ENCODE measurements at places on chromosomes 5 and 9. TPM values are rescaled to one million over a fixed set of nuclear protein-coding genes. Genes with fewer than 3 reads are reported as not detected.

DNA sequence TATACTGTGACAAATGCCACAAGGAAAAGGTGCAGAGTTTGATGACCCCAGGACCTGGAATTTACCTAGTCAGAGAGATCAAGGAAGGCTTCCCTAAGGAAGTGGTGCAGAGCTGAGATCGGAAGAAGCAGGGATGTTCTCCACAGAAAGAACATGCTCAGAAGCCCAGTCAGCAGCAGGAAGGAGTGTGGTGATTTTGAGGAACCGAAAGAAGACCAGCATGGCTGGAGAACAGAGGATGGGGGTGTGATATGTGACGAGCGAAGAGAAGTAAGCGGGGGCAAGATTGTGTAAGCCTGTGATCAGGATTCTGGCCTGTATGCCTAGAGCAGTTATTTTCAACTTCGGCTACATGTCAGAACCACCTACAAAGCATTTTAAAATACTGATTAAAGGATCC, 18.7 kb upstream of the PIK3R1 start:
- H3K27ac ChIP-seq = no peak overlapping the region
- DNase-seq = no peak
- H3K4me1 ChIP-seq = no peaks in the 10 kb centered on the region
- no peaks in the 10 kb centered on the region for H3K27me3 ChIP-seq
- no peak overlapping the region for H3K4me3 ChIP-seq

GRCh38 chr9:113604393-113604792, 140.9 kb downstream of the RGS3 start:
- no peaks in the 10 kb centered on the region for H3K27me3 ChIP-seq
- DNase-seq = no peak
- no peak overlapping the region for H3K4me3 ChIP-seq
- peaks cover 15% of the 10 kb centered on the region for H3K4me1 ChIP-seq
- no peak overlapping the region for H3K27ac ChIP-seq

DNA sequence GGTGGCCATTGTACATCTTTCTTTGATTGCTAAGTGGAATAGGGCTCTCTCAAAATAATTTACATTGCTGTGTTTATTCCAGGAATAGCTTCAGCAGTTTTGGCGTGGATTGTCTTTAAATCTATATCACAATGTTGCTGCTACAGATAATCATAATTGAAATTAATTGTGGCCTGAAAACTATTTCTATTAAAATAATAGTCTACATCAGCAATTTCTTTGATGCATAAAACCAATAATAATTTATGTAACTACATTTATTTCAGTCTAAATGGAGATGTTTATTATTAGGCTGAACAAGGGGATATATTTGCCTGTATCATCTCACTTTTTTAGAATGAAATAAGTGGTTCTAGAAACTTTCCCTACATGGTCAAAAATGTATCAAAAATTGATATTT, 456.0 kb upstream of the CTNND2 start:
- no peak overlapping the region for H3K27ac ChIP-seq
- no peaks in the 10 kb centered on the region for H3K27me3 ChIP-seq
- DNase-seq = no peak
- no peaks in the 10 kb centered on the region for H3K4me1 ChIP-seq

- DNase-seq = no peak
- H3K27me3 ChIP-seq = no peaks in the 10 kb centered on the region
- no peak overlapping the region for H3K27ac ChIP-seq
Measured at GRCh38 chr9:37432020-37432419, 9.5 kb downstream of the GRHPR start.

GRCh38 chr9:6460189-6460768, 47.3 kb downstream of the UHRF2 start:
- H3K27ac ChIP-seq = no peak overlapping the region
- DNase-seq = no peak
- H3K27me3 ChIP-seq = no peaks in the 10 kb centered on the region
- no peak overlapping the region for H3K4me3 ChIP-seq
- H3K36me3 ChIP-seq = peaks cover 49% of the 10 kb centered on the region
- H3K4me1 ChIP-seq = peaks cover 30% of the 10 kb centered on the region

DNA sequence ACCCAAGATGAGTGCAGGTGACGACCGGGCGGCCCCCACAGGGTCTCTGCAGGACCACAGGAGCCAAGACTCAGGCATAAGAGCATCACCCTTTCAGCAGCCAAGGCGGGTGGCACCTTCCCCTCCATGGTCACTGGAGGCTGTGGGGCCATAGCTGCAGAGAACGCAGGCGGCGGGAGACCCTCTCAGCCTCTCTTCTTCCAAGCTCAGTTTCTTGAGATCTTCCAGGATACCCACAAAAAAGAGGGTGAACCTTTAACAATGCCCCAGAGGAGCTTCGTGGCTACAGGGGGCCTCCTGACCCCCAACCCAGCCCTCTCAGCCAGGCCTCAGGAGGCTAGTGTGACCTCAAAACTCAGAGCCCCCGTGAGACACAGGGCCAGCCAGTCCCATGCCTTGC, 5.8 kb upstream of the TBC1D9B start:
- peaks cover 2% of the 10 kb centered on the region for H3K27me3 ChIP-seq
- H3K4me1 ChIP-seq = peaks cover 3% of the 10 kb centered on the region
- H3K4me3 ChIP-seq = no peak overlapping the region
- no peak for DNase-seq

- no peak overlapping the region for H3K27ac ChIP-seq
- H3K36me3 ChIP-seq = peaks cover 30% of the 10 kb centered on the region
- peaks cover 18% of the 10 kb centered on the region for H3K4me1 ChIP-seq
- no peaks in the 10 kb centered on the region for H3K27me3 ChIP-seq
Measured at GRCh38 chr9:99931155-99931840, 24.8 kb downstream of the STX17 start.

- no peaks in the 10 kb centered on the region for H3K4me1 ChIP-seq
- no peak overlapping the region for H3K27ac ChIP-seq
- no peaks in the 10 kb centered on the region for H3K36me3 ChIP-seq
- peaks cover 22% of the 10 kb centered on the region for H3K27me3 ChIP-seq
- no peak for DNase-seq
Measured at GRCh38 chr5:1983401-1983800, 100.7 kb upstream of the IRX4 start.

- no peak overlapping the region for H3K27ac ChIP-seq
- no peak overlapping the region for H3K4me3 ChIP-seq
- DNase-seq = no peak
Measured at GRCh38 chr5:113617191-113617796, 103.8 kb downstream of the YTHDC2 start.

DNA sequence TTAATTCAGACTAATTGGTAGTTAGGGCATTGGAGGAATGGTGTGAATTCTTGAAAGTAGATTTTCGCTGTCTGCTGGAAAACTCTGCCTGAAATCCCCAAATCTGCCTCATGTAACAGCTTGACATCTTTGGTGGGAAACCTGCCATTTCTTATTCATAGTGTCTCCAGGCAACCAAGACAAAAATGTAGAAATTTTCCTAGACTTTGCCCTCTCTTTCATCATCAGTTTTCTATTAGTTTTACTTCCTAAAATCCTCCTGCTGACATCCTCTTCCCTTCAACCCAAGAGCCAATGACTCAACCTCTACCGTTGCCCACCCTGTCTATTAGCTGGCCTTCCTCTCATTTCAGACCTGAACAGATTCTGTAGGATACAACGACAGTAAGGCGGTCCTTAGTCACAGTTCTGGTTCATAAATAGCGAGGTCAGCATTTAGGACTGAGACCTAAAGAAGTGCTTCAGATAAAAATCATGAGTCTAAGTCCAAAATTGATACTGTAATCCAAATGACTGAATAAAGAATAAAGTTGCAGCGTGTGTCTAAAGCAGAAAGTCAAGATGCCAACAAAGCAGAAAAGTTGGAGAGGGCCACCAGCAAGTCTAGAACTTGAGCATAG, 133.9 kb downstream of the MUSK start:
- H3K4me3 ChIP-seq = no peak overlapping the region
- no peaks in the 10 kb centered on the region for H3K27me3 ChIP-seq
- no peaks in the 10 kb centered on the region for H3K36me3 ChIP-seq
- no peak overlapping the region for H3K27ac ChIP-seq
- no peak for DNase-seq
- no peaks in the 10 kb centered on the region for H3K4me1 ChIP-seq

DNA sequence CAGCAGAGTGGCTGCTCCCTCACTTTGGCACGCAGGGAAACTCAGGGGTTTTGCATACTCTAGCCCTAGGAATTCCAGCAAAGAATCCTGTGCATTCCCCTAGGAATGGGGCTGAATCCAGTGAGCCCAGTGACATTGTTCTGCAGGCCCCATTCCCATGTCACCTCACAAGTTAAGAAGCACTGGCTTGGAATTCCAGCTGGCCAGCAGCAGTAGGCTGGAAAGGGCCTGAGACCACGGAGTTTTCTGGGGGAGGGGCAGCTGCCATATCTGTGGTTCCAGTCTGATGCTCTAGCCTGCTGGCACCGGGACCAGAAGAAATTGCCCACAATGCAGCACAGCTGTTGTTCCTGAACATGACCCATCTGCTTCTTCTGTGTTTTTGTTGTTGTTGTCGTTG, 217.6 kb upstream of the DMRTA1 start:
- no peak for DNase-seq
- no peaks in the 10 kb centered on the region for H3K36me3 ChIP-seq
- peaks cover 26% of the 10 kb centered on the region for H3K27me3 ChIP-seq
- H3K4me3 ChIP-seq = no peak overlapping the region

DNA sequence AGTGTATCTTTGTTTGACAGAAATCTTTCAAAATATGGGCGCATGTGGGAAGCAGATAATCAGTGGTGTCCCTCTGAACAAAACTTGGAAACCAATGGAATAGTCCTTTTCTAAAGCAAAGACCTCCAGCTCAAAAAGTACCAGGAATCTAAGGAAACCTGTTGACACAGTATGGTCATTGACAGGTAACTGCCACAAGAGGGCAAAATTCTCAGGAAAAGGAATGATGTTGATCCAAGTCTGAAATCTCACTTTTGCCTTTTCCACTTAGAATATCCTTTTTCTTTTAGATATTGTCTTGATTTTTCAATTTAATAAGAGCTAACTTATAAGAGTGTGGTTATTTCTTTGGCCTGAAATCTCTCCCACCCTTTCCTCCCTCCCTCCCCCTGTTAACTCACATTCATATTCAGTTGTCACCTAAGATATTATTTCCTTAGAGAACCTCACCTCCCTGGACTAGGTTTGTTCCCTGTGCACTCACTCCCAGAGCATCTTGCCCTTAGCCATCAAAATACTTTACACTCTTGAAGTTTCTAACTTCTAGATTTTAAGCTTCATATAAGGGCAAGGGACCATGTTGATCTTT, 59.0 kb upstream of the BARX1 start:
- H3K27ac ChIP-seq = no peak overlapping the region
- H3K36me3 ChIP-seq = no peaks in the 10 kb centered on the region
- peaks cover 18% of the 10 kb centered on the region for H3K4me1 ChIP-seq
- H3K27me3 ChIP-seq = no peaks in the 10 kb centered on the region
- H3K4me3 ChIP-seq = no peak overlapping the region

DNA sequence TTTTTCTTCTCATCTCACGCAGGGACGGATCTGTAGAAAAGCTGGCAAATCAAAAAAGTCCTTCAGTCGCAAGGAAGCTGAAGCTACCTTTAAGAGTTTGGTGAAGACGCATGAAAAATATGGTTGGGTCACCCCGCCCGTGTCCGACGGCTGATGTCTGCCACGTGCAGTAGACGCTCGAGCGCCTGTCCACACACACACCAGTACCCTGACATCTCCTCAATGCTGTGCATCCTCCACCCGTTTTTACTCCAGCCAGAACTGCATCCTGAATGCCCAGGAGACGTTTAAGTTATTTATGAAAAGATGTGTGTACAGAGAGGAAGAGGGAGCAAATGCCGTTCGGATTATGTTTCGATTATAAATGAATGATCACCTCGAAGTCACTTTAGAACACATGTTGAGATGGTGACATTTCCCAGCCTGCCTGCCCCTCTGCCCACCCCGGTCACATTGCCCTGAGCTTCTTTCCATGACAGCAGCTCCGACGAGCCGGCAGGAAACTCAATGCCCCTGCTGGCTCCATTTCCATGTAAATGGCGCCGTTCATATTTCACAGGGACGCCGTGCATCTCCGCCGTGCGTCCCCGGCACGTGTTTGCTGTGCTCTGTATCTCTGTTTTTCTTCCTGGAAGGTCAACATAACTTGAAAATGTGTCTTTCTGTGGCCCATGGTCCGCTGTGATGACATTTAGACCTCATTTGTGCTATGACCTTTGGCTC, 42.7 kb downstream of the UBE2QL1 start:
- no peak overlapping the region for H3K4me3 ChIP-seq
- DNase-seq = no peak
- H3K27ac ChIP-seq = no peak overlapping the region
- no peaks in the 10 kb centered on the region for H3K36me3 ChIP-seq

DNA sequence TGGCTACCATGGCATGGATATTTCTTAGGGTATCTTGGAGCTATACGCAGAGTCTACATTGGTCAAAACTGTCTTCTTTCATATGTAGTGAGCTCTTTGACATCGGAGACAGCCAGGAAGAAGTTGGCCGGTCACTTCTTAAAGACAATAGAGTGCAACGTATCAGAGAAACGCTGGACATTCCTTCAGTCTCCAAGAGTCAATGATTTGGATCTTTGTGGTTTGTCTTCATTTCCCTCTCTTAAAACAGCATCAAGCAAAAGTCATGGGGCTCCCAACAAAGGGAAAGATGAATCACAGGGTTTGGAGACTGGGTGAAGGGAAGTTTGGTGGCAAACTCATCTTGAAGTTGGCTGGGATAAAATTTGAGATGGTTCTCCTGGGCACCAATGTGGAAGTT, 320.1 kb downstream of the AGTPBP1 start:
- no peak overlapping the region for H3K4me3 ChIP-seq
- H3K36me3 ChIP-seq = no peaks in the 10 kb centered on the region
- no peak overlapping the region for H3K27ac ChIP-seq
- DNase-seq = no peak
- H3K4me1 ChIP-seq = peaks cover 4% of the 10 kb centered on the region

GRCh38 chr9:120593955-120594277, 13.9 kb upstream of the CDK5RAP2 start:
- H3K27me3 ChIP-seq = no peaks in the 10 kb centered on the region
- no peaks in the 10 kb centered on the region for H3K36me3 ChIP-seq
- H3K4me1 ChIP-seq = no peaks in the 10 kb centered on the region
- H3K4me3 ChIP-seq = no peak overlapping the region
- H3K27ac ChIP-seq = no peak overlapping the region

GRCh38 chr5:39440958-39441624, 16.3 kb upstream of the DAB2 start:
- H3K4me3 ChIP-seq = no peak overlapping the region
- no peaks in the 10 kb centered on the region for H3K4me1 ChIP-seq
- no peak overlapping the region for H3K27ac ChIP-seq
- DNase-seq = no peak

The PITX1 gene
- total RNA-seq = 0.18 TPM

The FBN2 gene
- not detected for total RNA-seq

The SLC36A1 gene
- total RNA-seq = 3.4 TPM

The CDH9 gene
- total RNA-seq = not detected

The STKLD1 gene
- total RNA-seq = 0.82 TPM

The PCDHGB6 gene
- total RNA-seq = not detected

The SPOCK1 gene
- total RNA-seq = not detected

The IFNK gene
- not detected for total RNA-seq

The NKD2 gene
- 1.1 TPM for total RNA-seq

The POU5F2 gene
- 0.43 TPM for total RNA-seq

The TNC gene
- total RNA-seq = 0.90 TPM

The PCDHB7 gene
- total RNA-seq = not detected

The TLX3 gene
- not detected for total RNA-seq

The TMEFF1 gene
- 0.27 TPM for total RNA-seq

The ANKRA2 gene
- total RNA-seq = 18.4 TPM

The SYNPO gene
- total RNA-seq = 0.14 TPM
